ENCODE measurements at places on chromosomes 3 and 15.

DNA sequence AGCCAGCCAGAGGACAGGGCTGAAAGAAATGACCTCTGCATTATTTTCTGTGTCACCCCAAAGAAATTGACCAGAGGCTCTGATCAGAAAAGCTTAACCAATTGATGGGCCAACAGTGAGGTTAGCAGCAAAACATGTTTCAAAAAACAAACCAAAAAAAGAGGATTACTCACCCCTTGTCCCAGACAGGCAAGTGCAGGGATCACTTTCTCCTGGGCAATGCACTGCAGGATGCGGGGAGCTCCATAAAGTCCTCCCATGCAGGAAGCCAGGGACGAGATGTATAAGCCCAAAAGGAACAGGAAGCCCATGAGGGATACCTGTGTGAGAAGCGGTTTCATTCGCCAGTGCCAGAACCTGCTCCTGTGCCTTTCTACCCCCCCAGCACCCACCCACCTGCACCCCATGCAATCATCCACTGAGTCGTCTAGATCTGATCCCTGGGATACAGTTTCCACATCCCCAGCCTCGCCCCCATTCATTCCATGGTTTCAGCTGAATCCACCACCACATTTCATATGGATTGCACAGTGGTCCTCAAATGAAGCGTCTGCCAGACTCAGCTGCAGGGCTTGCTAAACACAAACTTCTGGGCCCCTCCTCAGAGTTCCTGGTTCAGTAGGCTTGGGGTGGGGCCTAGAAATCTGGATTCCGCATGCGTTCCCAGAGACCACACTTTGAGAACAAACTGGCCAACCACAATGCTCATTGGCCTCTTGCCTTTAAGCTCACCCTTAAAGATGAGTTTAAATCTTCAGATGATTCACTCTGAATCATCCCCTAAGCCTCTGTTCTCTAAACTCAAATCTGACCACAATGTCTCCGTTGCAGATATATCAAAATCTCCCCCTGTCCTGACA is 54.4 kb upstream of the HEG1 start:
- DNase-seq, result no peak

DNA sequence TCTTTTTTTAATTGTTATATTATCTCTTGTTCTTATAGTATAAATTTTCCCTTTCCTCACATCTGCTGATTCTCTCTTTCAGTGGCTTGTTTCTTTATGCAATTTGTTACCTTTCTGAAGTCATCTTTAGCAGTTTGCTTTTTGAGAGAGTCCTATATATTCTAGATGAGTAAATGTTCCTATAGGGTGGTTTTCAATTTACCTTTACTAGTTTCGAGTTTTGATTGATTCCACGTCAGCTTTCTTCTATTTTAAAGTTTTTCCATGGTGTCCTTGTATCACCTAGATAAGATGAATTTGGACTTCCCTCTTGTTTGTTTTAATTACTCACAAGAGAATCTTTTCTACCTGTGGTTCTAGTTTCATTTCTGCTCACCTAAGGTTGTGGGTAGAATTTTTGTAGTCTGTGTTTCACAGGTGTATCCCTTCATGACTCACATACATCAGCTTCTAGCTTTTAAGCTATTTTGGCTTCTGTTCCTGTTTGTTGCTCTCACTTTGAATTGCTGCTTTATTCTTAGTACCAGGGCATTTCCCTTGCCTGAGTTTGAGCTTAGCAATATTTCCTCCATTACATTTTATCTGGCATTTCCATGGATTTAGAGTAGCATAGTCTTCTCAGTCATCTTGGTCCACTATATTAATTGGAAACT is 6.4 kb downstream of the TEX9 start:
- no peak for DNase-seq

- no peak for DNase-seq
Measured at GRCh38 chr3:188728371-188728896, 443.3 kb upstream of the TPRG1 start.

GRCh38 chr3:123244128-123244527 is 42.4 kb downstream of the SEC22A start:
- DNase-seq, result no peak

- no peak for DNase-seq
Measured at GRCh38 chr3:14640734-14641133, 10.8 kb upstream of the CCDC174 start.

GRCh38 chr3:159624616-159625015 is 364.0 kb upstream of the IL12A start:
- DNase-seq, result no peak

DNA sequence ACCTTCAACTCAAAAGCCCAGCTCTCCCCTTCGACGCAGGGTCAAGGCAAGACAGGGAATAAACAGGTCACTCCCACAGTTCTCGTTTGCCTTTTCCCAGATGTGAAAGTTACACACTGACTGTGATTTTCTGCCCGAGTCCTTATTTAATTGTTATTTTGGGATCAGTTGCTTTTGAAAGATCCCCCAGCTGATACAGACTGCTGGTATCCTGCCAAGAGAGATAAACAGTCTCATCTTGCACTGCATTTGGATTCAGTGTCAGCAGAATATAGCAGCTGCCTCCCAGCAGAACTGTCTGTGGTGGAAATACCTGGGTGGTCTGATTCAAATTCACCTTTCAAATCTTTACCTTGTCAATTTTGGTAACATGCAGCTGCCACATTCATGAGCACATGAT is 56.0 kb upstream of the FAM3D start:
- no peak for DNase-seq

DNA sequence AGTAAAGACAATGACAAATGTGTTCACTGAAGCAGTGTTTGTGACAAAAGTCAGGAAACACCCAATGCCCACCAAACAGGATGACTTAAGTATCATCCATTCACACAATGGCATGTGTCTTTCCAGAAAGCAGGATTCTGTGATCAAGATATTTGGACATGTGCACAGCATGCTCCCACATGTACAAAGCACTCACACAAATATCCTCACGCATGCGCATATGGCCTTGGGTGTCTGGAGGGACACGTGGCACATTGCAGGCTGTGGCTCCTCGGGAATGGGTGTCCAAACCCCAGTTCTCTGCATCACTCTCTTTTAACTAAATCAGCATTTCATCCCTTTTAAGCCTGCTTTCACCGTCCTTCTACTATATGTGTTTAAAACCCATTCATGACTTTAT is 130.5 kb downstream of the KLF13 start:
- DNase-seq, result no peak

GRCh38 chr3:108420926-108421325 is 89.5 kb downstream of the MYH15 start:
- no peak for DNase-seq

GRCh38 chr3:141402476-141403171 is 34.3 kb downstream of the ZBTB38 start:
- peak; percentile 81 for DNase-seq

- no peak for DNase-seq
Measured at GRCh38 chr3:57825116-57825515, 69.0 kb downstream of the SLMAP start.

- no peak for DNase-seq
Measured at GRCh38 chr3:196192036-196192523, 19.1 kb downstream of the ZDHHC19 start.

DNA sequence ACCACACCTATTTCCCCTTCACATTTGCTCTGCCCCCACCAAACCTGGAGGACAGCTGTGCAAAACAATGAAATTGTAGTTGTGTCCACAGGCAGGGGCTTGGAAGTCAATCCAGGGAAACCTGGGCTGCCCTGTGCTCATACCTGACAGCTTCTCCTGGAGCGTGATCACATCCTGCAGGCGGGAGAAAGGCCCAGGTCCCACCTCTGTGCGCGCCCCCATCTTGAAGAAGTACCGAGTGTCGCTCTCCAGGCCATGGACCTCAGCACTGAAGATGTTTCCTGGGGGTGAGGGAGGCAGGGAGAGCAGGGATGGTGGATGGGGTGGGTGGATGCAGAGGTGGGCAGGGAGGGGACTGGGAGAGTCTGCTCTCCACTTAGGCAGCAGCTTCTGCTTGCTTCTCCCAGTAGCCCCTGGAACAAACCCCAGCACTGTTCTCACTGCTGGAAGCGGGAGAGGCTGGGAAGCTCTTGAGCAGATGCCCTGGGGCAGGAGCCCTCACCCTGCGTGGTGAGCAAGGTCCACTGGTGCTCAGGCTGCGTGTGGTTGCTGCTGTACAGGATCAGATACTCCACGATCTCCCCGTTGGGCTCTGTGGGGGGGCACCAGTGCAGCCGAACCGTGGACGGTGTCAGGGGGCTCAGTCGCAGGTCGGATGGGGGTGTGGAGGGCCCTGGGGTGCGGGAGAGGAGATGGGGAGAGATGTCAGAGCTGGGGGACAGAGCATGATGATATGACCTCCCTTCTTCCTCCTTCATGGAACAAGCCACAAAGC is 10.7 kb upstream of the IGDCC3 start:
- DNase-seq, result no peak

- no peak for DNase-seq
Measured at GRCh38 chr15:88950600-88951160, 37.5 kb upstream of the MFGE8 start.

DNA sequence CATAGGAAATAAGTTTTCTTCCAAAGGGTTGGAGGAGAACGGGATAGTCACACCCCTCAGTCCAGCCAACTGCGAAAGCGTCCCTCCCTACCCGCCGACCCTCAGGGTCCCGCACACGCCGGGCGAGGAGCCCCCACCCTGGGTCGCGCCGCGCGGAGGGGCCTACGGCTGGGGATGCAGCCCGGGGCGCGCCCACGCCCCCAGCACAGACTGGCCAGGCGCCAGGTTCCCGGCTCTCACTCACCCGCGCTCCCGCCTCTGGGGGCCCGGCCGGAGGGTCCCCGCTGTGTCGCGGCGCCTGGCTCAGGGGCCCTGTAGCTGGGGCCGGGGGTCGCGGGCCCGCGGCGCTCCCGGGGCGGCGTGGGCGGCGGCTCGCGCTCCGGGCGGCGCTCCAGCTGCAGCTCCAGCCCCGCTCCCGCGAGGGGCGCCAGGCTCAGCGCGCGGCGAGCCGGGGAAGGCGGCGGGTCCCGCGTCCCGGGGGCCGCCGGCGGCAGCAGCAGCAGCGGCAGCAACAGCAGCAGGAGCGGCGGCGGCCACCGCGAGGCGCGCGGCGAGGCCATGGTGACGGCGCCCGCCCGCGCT is 375 bp downstream of the HEG1 start:
- DNase-seq, result peak; percentile 66

DNA sequence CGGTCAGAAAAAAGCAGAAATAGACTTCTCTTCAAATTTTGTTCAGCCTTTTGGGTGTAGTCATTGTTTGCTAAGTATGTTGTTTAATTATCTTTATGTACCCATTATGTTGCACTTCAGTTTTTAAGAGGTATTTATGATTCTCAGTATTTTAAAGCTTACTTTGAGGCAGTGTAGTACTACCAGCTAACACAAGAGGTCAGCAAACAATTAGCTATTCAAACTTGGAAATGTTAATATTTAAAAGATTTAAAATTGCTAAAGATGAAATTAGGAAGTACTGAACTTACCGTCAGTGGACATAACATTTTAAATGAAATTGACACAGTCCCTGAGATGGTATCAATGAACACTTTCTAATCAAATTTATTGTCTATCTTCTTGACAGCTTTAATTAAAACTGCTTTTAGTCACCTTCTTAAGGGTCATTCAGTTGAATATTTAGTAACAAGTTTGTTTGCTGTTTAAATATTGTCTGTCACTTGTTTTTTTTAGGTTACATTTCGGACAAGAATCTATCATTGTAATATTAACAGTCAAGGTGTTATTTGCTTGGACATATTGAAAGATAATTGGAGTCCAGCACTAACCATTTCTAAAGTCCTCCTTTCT is 28.1 kb downstream of the NKIRAS1 start:
- DNase-seq, result no peak

DNA sequence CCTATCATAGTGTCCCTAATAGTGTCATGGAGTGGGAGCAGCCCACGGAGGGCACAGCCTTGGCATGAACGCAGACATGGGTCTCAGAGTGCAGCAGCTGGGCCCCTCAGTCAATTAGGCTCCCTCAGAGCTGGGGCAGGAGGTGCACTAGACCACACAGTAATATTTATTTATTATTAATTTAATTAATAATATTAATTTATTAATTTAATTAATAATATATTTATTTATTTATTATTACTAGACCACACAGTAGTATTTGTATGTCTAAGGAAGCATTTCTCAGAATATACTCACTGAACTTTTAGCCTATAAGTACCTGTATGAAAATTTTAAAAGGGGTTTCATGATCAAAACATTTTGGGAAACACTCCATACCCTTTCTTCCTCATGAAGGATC is 5.3 kb downstream of the CCR5AS start:
- no peak for DNase-seq

DNA sequence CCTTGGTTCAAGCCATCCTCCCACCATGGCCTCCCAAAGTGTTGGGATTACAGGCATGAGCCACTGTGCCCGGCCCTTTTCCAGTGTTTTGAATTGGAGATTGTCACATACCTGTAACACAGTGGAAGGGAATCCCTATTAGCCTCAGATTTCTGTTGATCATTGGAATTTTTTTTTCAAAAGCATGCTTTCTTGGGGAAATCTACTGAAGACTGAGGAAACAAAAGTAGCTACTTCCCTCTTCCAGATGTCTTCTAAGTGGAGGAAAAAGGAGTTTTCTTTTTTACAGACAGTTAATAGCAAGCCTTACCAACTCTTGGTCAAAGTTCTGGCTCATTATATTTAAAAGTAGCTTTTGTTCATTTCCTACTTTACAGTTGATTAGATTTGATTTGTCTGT is 33.7 kb downstream of the CHD2 start:
- no peak for DNase-seq

- DNase-seq, result peak; percentile 39
Measured at GRCh38 chr3:127260826-127261555, 26.9 kb downstream of the PRR20G start.

DNA sequence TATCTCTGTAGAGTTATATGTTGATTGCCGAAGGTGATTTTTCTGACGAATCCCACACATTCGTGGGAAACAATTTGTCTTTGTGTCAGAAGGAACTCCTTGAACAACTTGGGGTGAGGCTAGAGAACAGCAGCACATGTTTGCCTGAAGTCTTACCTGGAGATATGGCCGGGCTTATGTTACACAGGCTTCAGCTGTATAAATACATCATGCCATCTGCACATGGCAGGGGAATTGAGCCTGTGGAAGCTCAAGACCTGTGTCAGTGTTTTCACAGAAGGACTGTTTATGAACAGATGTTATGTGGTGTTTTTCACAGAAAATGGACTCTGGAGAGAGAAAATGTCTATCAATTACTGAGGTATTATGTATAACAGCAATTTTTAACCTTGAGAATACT is 203.6 kb upstream of the MDFIC2 start:
- DNase-seq, result no peak

DNA sequence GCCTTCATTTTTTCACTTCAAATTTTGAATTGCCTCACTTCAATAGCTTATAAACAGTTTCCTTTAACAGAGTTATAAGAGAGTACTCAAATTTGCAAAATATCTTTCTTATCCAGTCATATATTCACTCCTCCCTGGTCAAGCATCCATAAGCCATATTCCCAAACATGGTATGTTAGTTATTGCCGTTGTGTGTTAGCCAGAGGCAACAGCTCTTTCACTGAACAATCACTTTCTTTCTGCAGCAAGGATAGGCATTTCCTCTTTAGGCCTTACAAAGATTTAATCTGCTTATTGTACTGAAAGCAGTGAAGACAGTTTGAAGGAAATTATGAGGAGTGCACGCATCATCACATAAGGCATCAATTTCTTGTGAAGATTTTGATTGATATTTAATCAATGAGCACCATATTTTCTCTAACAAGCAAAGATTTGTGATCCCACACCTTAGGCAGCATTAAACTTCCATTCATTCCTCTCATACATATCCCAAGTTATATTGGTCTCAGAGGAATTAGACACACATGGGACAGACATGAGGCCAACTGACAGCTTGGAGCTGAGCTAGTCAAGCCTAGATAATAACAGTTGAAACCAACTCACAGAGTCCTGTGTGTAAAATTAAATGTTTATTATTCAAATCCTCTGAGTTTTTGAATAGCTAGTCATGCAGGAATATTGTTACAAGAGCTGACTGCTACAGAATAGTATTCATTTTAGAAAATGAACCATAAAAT is 80.0 kb upstream of the EPHA6 start:
- no peak for DNase-seq

Measured in ecto neural progenitor cell (in vitro differentiated cells).